Activated naive CD4-positive, alpha-beta T cell treated with anti-CD3 and anti-CD28 coated beads for 36 hours (primary cell): ENCODE measurements at places on chromosomes 5 and 9.

- no peak overlapping the region for H3K4me3 ChIP-seq
- no peak for DNase-seq
- H3K27me3 ChIP-seq = no peaks in the 10 kb centered on the region
- H3K4me1 ChIP-seq = peaks cover 34% of the 10 kb centered on the region
Measured at GRCh38 chr5:126971455-126972031, 58.8 kb downstream of the MARCHF3 start.

DNA sequence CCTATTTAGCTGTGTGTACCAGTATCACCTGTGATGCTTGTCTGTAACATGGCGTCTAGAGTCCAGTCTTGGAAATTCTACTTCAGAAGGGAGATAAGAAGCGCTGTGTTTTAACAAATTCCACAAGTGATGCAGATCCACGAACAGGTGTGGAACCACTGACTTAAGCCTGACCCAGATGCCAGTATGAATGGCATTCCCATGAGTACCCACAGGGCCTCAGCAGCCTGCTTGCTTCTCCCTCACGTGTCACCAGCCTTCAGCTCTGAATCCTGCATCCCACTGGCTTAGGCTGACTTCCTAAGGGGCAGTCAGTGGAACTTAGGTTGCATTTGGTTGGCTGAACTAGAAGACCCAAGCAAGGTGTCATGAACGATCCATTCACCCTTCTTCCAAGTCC, 8.5 kb upstream of the DENND1A start:
- H3K4me3 ChIP-seq = no peak overlapping the region
- no peaks in the 10 kb centered on the region for H3K4me1 ChIP-seq
- peaks cover 21% of the 10 kb centered on the region for H3K27me3 ChIP-seq
- H3K36me3 ChIP-seq = no peaks in the 10 kb centered on the region
- H3K27ac ChIP-seq = no peak overlapping the region
- DNase-seq = no peak

DNA sequence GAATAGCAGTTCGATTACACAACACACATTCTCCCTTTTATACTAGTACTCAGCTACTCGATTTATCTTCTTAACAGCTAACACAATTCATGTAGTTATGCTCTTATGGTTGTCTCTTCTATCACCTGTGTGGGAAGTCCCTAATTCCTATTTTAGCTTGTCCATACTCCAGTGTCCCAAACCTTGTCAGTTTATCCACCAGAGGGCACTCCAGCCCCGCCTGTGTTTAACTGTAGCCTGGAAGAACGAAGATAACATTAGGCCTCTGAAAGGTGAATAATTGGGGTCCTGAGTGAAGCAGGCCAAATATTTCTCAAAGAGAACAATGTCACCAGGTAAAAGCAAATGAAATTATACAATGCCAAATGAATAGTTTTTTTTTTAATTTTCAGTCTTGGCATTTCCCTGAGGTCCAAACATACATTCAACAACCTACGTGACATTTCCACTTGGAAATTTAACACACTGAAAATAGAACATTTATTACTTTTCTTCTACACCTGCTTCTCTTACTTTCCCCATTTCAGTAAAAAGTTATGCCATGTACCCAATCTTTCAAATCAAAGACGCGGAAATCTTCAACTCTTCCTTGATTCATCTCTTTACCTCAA, 560.7 kb downstream of the HTR1A start:
- DNase-seq = peak; percentile 55
- no peak overlapping the region for H3K27ac ChIP-seq
- H3K4me3 ChIP-seq = no peak overlapping the region
- no peaks in the 10 kb centered on the region for H3K4me1 ChIP-seq
- no peaks in the 10 kb centered on the region for H3K27me3 ChIP-seq

GRCh38 chr9:90505695-90506094, 136.9 kb downstream of the DIRAS2 start:
- peaks cover 4% of the 10 kb centered on the region for H3K4me1 ChIP-seq
- no peaks in the 10 kb centered on the region for H3K27me3 ChIP-seq
- H3K27ac ChIP-seq = no peak overlapping the region
- DNase-seq = no peak
- H3K4me3 ChIP-seq = no peak overlapping the region

DNA sequence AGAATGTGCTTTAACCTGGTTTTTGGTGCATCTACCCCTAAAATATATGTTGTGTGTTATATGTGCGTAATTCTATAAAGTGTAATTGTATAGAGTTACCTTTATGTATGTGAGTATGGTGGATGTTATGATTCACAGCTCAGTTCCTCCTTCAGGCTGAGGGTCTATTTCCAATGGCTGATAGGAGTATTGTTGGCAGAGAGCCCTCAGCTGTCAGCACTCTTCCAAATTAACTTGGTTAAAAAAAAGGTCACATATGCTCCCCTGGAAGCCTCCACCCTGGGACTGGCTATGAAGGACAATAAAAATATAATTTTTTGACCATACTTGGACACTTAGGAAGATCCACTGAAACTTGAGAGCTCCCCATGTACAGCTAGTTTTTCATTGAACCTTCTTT, 250.4 kb upstream of the CDH12 start:
- H3K4me3 ChIP-seq = no peak overlapping the region
- H3K27ac ChIP-seq = no peak overlapping the region
- no peak for DNase-seq
- H3K36me3 ChIP-seq = peaks cover 2% of the 10 kb centered on the region
- no peaks in the 10 kb centered on the region for H3K27me3 ChIP-seq
